ENCODE measurements at places on chromosomes 13 and 19.

- no peak for DNase-seq
Observed at GRCh38 chr13:79679334-79679733, 198.4 kb downstream of the NDFIP2 start.

DNA sequence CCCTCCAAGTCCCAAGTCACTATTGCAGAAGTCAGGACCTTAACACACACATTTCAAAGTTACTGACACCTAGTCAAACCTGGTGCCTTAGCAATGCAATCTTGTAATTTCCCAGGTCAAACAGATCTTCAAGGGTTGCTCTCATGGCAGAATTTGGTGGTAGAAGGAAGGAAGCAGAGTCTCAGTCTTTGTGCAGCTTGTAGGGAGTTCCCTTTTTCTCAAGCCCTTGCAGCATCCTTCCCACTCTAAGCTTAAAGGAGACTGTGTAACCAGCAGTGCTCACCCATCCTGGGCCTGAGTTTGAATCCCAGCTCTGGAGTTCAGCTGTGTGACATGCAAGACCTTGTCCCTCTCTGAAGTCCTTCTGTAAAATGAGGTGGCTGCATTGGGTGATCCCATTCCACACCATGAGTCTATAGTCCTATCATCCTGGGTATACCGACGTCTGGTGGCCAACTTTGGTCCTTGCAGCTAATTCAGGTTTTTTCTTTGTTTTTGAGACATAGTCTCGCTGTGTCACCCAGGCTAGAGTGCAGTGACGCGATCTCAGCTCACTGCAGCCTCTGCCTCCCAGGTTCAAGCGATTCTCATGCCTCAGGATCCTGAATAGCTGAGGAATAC lies 9.8 kb downstream of the SIGLEC10 start:
- no peak for DNase-seq

- DNase-seq = no peak
Observed at GRCh38 chr19:49231389-49231788, 73.8 kb downstream of the TRPM4 start.

DNA sequence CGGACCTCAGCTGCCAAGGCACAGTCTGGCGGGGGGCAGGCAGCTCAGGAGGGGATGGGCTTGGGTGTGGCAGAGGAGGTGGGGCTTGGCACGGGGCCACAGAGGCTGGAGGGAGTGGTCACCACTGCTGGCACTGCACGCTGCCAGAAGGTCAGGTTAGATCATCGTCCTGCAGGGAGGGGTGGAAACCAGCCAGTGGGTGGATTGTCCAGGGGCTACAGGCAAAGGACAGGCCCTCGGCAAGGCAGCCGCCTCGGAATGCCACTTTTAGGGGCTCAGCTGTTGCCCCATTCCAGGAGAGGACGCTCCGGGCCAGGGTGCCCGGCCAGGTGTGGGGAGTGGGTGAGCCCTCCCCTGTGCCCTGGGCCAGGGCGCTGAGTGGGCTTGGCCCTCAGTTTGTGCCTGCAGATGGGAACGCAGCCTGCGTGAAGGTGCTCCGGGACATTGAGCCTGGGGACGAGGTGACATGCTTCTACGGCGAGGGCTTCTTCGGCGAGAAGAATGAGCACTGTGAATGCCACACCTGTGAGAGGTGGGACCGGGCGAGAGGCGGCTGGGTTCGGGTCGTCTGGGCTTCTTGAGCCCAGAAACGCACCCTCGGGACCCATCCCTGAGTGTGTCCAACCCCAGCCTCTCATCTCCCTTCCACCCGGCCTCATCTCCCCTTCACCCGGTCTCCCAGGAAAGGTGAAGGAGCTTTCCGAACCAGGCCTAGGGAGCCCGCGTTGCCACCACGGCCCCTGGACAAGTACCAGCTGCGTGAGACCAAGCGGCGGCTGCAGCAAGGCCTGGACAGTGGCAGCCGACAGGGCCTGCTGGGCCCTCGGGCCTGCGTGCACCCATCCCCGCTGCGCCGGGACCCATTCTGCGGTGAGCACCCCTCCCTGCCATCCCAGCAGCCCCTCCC lies 6.4 kb downstream of the KMT5C start:
- no peak for DNase-seq

GRCh38 chr13:98327371-98328270 lies 150.6 kb upstream of the RNF113B start:
- DNase-seq = no peak

GRCh38 chr13:95099541-95099940 lies 201.7 kb downstream of the ABCC4 start:
- DNase-seq = no peak

DNA sequence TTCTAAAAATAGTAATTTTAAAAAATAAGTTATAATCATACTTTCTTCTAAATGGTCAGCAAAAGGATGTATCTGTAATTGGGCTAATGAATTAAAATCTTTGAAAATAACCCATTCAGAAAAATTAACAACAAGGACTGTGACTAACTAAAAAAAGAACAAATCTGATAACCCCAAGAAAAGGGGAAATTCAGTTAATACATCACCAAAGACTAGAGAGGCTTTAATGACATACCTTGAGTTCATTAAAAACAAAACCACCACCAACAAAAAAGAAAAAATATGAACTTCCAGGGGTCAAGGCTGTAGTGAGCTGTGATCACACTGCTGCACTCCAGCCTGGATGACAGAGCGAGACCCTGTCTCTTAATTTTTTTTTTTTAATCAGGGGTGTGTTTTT lies 121.8 kb downstream of the TBC1D4 start:
- DNase-seq = no peak

DNA sequence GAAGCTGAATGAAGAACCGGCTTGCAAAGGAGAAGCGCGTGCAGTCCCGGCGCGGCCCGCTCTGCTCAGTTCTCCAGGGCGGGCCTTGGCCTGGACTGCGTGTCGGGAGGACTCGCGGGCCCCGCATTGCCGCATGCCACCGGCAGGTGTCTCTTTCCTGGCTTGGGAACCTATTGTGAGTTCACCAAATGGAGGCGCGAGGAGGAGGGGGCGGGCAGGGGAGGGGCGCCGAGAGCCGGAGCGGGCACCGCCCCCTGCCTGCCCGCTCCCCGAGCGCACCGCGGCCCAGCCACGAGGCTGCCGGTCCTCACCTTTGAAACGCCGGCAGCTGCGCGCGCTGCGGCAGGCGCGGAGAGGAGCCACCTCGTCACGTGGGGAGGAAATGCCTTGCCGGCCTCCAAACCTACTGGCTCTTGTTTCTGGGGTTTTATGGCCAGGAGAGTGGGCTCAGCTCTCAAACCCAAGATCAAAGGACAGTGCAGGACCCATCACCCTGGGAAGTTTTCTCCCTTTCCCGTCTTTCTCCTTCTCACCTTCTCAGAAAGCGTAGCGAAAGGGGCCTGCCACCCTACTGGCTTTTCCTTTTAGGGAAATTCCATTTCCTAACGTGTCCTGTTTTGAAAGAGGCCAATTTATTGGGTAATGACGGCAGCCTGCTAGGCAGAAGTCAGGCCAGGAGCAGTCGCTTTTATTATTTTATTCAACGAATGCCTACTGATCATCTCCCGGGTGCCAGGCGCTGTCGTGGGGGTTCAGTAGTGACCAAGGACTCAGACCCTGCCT lies 13.8 kb upstream of the UBE2L5 start:
- peak; percentile 78 for DNase-seq

DNA sequence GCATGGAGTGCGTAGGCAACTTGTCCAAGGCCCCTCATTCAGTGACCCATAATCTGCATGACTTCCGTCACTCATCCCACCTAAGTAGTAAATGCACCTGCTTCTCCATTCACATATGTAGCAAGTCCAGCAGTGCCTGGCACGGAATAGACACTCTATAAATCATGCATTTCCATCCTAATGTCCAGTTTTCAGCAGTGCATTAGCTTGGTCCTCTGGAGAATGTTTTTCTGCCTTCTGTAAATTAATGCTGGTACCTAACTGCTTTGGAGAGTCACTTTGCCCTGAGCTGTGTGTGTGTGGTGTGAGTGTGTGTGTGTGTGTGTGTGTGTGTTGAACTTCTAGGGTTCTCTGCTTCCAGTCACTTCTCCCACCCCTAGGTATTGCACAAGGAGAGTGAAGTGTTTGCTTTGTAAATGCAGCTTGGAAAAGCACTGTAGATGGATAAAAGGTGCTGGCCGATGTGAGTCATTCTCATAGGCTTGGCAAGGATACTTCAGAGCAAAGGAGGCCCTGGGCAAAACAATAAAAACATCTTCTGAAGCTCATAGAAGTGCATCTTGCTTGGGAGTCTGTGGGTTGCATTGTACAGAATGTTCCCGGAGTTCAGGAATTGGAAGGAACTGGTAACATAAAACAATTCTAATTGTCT lies 181.8 kb downstream of the KATNAL1 start:
- DNase-seq = no peak

DNA sequence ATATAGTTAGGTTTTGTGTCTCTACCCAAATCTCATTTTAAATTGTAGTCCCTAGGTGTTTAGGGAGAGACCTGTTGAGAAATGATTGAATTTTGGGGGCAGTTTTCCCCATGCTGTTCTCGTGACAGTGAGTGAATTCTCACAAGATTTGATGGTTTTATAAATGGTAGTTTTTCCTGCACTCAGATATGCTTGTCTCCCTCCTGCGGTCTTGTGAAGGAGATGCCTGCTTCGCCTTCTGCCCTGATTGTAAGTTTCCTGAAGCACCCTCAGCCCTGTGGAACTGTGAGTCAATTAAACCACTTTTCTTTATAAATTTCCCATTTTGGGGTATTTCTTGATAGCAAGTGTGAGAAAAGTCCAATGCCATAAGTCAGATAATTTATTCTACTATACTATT lies 1977.5 kb upstream of the PCDH20 start:
- DNase-seq = no peak

- DNase-seq = no peak
Observed at GRCh38 chr13:111325146-111325890, 4.9 kb downstream of the TEX29 start.

GRCh38 chr19:19948800-19949199 lies 48.1 kb downstream of the ZNF93 start:
- no peak for DNase-seq

- DNase-seq = peak; percentile 87
Observed at GRCh38 chr19:49473868-49474541, at the start of gene FLT3LG. Gene FLT3LG (plus strand): TSS chr19:49474215. CDS start chr19:49474640, 425 bp downstream.

DNA sequence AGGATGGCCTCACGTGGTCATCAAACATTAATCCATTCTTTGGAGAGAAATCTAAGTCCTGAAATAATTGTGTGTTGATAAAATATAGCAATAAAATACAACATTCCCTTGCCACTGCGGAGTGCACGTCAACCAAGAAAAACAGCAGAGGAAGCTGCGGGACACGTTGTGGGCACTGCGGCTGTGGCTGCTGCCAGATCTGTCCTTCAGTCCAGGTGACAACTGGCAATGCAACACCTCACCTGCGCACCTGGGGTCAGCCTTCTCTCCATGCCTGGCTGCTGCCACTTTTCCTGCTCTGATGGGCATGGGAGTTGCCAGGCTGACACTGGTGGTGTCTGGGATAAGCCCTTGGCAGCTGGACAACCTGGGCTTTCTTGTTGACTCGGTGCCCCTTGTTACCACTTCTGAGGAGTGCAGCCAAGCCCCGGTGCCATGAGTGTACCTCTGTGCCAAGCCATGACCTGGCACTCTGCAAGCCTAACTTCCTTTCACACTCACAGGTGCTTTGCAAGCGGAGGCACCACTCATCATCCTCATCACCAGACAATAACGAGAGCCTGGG lies 251.6 kb upstream of the TSHZ3 start:
- no peak for DNase-seq

DNA sequence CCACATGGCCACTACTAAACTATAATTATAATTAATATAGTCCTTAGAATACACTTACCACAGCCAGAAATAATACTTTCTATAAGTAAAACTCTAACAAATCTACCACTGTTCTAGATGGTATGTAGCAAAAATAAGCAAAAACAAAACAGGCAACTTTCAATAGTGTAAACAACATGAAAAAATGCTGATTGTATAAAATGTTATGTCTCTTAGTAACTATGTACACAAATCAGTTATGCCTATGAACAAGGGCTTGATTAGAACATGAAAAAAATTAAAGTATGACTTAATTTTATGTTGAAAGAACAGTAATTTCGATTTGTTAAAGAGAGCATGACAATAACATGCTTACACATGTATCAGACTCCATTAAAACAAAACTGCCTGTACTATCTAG lies 60.7 kb downstream of the LATS2 start:
- DNase-seq = no peak
